ENCODE measurements at places on chromosomes 13 and 19.

- no peaks in the 10 kb centered on the region for H3K36me3 ChIP-seq
- no peak overlapping the region for H3K4me3 ChIP-seq
- H3K4me1 ChIP-seq, result no peaks in the 10 kb centered on the region
- H3K27ac ChIP-seq, result no peak overlapping the region
- no peaks in the 10 kb centered on the region for H3K27me3 ChIP-seq
Observed at GRCh38 chr13:59679254-59679653, 484.5 kb downstream of the DIAPH3 start.

- peaks cover 46% of the 10 kb centered on the region for H3K36me3 ChIP-seq
- peak overlapping the region; percentile 97 for H3K4me3 ChIP-seq
- H3K27me3 ChIP-seq, result no peaks in the 10 kb centered on the region
- peak overlapping the region; percentile 96 for H3K27ac ChIP-seq
- DNase-seq, result peak; percentile 89
Observed at GRCh38 chr19:58182577-58182988, 278 bp upstream of the ZNF274 start.

GRCh38 chr13:58933475-58933874 is 1230.3 kb downstream of the DIAPH3 start:
- DNase-seq, result no peak
- no peaks in the 10 kb centered on the region for H3K27me3 ChIP-seq
- H3K4me3 ChIP-seq, result no peak overlapping the region
- no peaks in the 10 kb centered on the region for H3K4me1 ChIP-seq
- H3K27ac ChIP-seq, result no peak overlapping the region

GRCh38 chr19:2355168-2356035 is 4.7 kb upstream of the TMPRSS9 start:
- no peak for DNase-seq
- H3K27me3 ChIP-seq, result peaks cover 2% of the 10 kb centered on the region
- H3K27ac ChIP-seq, result no peak overlapping the region
- H3K4me3 ChIP-seq, result no peak overlapping the region
- no peaks in the 10 kb centered on the region for H3K4me1 ChIP-seq

- no peak overlapping the region for H3K27ac ChIP-seq
- H3K4me1 ChIP-seq, result peaks cover 34% of the 10 kb centered on the region
- peaks cover 4% of the 10 kb centered on the region for H3K36me3 ChIP-seq
- H3K27me3 ChIP-seq, result no peaks in the 10 kb centered on the region
Observed at GRCh38 chr19:2533072-2533425, 57.1 kb downstream of the GADD45B start.

- H3K27ac ChIP-seq, result no peak overlapping the region
- no peak for DNase-seq
- H3K36me3 ChIP-seq, result no peaks in the 10 kb centered on the region
- no peak overlapping the region for H3K4me3 ChIP-seq
- H3K27me3 ChIP-seq, result no peaks in the 10 kb centered on the region
- H3K4me1 ChIP-seq, result peaks cover 7% of the 10 kb centered on the region
Observed at GRCh38 chr13:100175078-100175802, 86.3 kb downstream of the PCCA start.

DNA sequence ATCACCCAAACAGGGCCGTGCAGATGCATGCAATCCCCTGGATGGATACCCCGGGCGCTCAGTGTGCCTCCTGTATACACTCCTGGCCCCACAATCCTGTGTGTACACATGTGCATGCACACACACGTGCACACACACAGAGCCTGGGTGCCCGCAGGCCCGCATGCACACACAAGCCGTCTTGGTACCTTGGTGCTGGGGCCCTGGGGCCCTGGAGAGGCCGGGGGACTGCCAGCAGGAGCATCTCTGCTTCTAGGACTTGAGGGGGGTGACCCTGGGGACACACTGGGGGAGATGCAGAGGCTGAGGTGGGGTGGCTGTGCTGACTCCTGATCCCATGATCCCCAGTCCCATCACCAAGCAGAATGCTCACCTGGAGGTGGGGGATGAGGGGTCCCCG is 15.6 kb upstream of the EPOR start:
- no peaks in the 10 kb centered on the region for H3K36me3 ChIP-seq
- no peak for DNase-seq
- H3K4me3 ChIP-seq, result no peak overlapping the region
- no peaks in the 10 kb centered on the region for H3K4me1 ChIP-seq
- no peak overlapping the region for H3K27ac ChIP-seq

GRCh38 chr19:16521715-16522289 is 20.4 kb downstream of the CHERP start:
- no peaks in the 10 kb centered on the region for H3K27me3 ChIP-seq
- peaks cover 4% of the 10 kb centered on the region for H3K36me3 ChIP-seq
- H3K4me1 ChIP-seq, result no peaks in the 10 kb centered on the region

DNA sequence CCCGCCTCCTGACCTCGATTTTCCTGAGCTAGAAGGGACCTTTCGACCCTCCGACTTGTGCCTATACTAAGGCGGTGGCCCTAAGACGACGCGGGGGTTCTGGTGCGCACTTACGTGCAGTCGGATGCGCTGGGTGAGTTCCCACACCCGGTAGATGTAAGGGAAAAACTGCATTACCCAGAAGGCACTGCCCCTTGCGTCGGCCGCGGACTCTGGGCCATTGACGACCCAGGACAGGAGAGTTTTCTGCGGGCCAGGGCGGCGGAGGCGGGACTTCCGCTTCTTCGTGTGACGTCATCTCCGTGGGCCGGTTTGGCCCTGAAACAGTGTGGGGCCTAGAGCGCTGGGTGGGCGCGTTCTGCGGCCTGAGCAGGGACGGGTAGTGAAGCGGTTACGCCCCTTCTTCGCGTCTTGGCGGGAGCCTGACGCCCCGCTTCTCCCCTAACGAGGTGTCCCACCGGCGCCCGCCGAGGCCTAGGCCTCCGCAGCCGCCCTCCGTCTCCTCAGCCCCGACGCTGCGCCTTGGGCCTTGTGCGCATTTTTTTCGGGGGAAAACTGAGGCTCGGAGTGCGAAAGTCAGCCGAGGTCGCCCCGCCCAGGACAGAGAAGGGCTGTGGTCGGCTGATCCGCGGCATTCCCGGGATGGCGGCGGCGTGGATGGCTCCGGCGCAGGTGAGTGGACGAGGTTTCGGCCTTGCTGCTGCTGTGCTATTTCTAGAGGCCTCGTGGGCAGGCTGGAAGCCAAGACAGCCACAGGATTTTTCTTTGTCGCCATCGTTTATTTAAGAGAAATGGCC is at the start of gene ZNF460:
TSS of gene ZNF460 (plus strand) at position 321 of the 797 bp plus-strand sequence. CDS start at position 643, 322 bp downstream.
- H3K4me1 ChIP-seq, result peaks cover 33% of the 10 kb centered on the region
- H3K27me3 ChIP-seq, result no peaks in the 10 kb centered on the region
- H3K27ac ChIP-seq, result no peak within 1 kb of the TSS
- no peak within 1 kb of the TSS for H3K4me3 ChIP-seq

DNA sequence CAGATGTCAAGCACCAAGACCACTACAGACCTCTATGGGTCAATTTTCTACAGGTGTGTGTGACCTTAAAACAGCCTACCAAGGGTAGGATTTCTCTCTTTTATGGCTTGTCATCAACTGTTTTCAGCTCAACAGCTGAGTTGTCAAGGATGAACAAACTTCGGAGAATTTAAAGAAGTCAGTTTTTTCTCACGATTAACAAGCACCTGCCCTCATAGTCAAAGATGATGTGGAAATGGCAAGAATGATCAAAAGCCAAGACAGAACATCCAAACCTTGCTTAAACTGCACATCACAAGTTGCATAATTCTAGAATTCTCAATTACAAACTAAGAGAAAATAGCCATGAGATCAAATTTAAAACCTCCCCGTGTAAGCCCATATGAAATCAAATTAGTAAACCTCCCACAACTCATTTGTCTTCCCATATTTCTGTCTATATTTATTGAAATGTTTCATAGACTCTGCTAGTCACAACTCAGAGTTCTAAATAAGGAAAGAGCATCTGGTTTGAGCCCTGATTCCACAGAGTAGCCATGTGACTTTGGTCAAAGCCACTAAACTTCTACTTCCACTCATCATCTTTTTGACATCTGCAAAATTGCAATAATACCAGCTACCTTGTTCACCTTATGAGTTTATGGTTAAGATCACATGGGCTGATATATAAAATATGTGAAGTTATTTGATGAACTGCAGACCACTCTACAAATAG is 521.5 kb upstream of the HTR2A start:
- no peaks in the 10 kb centered on the region for H3K36me3 ChIP-seq
- H3K27me3 ChIP-seq, result no peaks in the 10 kb centered on the region
- H3K27ac ChIP-seq, result no peak overlapping the region
- no peak for DNase-seq
- no peak overlapping the region for H3K4me3 ChIP-seq
- no peaks in the 10 kb centered on the region for H3K4me1 ChIP-seq

GRCh38 chr13:77595166-77595810 is 59.8 kb downstream of the SCEL start:
- H3K4me1 ChIP-seq, result no peaks in the 10 kb centered on the region
- H3K36me3 ChIP-seq, result no peaks in the 10 kb centered on the region
- H3K27ac ChIP-seq, result no peak overlapping the region
- no peak for DNase-seq
- H3K4me3 ChIP-seq, result no peak overlapping the region
- peaks cover 33% of the 10 kb centered on the region for H3K27me3 ChIP-seq

Data from activated T-cell treated with anti-CD3 and anti-CD28 coated beads, Interleukin-2, amount 50 U/mL, for 72 hours (primary cell).